ENCODE measurements at places on chromosomes 1 and 21.

GRCh38 chr1:116139592-116140134 lies 28.5 kb downstream of the MAB21L3 start:
- no peak for DNase-seq

- DNase-seq, result no peak
These were observed 579 bp upstream of the TENT5C start for GRCh38 chr1:117605164-117605773.

DNA sequence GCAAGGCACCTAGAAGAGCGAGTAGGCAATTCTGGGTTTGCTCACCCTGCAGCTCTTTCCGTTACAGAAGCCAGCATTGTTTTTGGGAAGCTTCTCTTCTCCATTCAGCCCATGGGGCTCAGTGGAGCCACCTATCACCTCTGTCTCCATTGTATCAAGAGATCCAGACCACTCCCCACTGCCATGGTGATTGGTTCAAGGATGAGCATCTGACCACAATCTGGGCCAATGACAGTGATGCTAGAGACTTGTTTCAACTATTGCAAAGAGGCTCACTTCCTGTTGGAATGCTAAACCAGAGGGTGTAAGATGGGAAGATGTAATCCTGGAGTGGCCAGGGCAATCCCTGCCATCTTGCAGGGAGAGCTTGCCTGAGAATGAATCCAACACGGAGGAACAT lies 6.6 kb downstream of the SPATA21 start:
- DNase-seq, result no peak

GRCh38 chr1:37954316-37954971 lies 7.6 kb upstream of the INPP5B start:
- DNase-seq, result no peak

- DNase-seq, result no peak
These were observed 59.5 kb downstream of the OMA1 start for GRCh38 chr1:58487002-58487401.

DNA sequence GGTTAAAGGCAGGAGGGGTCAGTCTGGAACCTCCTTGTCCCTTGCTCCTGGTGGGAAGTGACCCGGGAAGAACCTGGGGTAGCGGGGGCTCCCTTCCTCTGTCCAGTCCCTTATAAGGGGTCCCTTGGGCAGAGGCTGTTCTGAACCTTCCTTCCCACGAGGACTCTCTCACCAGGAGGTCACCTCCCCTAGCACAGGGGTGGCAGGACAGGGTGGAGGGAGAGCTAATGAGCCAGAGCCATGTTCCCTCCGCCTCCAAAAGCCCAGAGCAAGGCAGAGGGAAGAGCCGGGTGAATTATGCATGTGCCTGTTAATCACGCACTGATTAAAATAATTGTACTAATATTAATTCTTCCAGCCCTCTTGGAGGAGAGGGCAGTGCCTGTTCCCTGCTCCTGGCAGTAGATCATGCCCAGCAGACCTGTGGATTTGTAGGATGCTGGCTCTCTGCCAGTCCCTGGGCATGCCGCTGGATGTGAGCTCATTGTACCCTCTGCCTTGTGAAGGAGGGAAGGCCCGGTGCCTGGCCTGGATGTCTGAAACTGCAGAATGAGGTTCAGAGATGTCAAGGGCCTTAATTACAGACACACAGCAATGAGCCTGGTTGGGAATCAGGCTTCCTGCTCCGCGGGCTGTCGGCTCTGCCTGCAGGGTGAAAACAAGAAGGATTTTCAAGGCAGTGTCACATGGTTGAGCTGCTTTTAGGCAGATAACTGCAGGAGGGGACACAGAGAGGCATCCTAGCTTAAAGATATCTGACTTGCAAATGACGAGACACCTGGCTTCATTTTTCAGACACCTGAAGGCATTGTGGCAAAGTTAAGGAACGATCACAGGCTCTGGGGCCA lies 68.2 kb downstream of the IGSF21 start:
- DNase-seq, result no peak

DNA sequence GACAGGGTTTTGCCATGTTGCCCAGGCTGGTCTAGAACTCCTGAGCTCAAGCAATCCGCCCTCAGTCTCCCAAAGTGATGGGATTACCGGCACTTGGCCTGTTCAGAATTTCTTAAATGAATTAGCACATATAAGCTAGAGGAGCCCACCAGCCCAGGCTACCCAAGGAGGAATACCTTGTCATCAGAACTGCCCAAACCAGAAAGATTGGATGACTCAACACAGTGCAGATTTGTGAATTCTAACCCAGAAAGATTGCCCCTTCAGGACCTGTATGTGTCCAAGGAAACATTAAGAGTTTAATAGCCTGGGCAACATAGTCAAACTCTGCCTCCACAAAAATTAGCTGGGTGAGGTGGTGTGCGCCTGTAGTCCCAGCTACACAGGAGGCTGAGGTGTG lies 14.0 kb upstream of the LIN9 start:
- DNase-seq, result no peak

- DNase-seq, result no peak
These were observed 226.1 kb downstream of the ASTN1 start for GRCh38 chr1:176938375-176938774.

- DNase-seq, result no peak
These were observed 65.6 kb upstream of the ACTRT2 start for GRCh38 chr1:2955652-2956051.

DNA sequence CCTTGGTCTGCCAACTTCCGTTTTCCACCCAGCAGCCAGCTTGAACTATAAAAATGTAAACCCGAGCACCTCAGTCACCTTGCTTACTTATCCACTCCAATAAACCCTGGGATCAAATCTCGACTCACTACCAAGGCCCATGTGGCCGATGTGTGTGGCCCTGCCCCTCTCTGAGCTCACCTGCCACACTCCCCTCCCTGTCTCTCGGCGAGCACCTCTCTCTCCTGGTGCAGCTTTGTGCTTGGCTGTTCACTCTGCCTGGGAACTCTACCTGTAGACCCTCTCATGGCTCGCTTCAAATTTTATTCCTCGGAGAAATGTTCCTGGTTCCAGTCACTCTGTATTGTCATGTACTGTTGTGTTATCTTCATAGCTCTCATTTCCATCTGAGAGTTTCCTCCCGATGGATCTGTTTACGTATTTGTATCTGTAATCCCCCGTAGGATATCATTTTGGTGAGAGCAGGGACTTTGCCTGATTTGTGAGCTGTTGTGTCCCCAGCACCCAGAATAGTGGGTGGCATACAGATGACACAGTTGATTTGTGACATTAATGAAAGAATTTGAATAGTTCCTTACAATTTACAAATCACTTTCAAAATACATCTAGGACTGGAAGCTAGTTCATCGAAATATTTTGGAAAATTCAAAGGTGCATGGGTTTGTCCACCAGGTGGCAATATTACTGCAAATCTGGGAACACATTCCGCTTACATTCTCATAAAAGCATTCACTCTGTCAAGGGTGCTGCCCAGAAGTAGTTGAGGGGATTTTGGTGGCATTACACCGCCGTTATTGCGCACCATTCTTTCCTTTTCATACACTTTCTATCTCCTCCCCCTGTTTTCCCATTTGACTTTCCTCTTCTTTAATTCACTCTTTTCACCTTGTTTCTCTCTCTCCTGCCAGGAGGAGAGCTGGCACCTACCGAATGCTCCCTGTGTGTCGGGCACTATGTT lies 95.3 kb downstream of the ABCA4 start:
- no peak for DNase-seq

DNA sequence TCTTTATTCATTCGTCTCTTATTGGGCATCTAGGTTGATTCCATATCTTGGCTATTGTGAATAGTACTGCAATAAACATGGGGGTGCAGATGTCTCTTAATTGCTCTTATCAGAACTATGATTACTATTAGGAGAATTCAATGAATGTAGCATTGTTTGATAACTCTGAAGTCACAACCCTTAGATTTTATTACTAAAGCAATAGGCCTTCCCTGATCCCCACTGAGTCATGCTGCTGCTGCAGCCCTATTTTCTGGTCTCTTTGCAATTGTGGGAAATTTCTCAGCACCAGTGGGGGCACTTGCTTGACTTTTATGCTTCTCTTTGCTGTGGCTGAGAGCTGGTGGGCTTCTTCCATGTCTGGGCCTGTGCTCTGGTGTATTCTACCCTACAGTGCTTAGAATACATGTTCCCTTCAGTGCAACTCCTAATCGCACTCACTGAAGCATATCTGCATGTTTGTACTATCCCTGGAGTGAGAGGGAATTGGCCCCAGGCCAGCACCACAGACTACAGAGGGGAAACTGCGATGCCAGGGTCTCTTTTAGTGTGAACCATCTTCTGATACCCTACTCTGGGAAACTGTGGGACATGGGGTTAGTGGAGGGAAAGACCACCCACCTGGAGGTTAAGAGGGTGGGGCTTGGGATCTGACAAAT lies 52.2 kb upstream of the ROR1 start:
- DNase-seq, result no peak

DNA sequence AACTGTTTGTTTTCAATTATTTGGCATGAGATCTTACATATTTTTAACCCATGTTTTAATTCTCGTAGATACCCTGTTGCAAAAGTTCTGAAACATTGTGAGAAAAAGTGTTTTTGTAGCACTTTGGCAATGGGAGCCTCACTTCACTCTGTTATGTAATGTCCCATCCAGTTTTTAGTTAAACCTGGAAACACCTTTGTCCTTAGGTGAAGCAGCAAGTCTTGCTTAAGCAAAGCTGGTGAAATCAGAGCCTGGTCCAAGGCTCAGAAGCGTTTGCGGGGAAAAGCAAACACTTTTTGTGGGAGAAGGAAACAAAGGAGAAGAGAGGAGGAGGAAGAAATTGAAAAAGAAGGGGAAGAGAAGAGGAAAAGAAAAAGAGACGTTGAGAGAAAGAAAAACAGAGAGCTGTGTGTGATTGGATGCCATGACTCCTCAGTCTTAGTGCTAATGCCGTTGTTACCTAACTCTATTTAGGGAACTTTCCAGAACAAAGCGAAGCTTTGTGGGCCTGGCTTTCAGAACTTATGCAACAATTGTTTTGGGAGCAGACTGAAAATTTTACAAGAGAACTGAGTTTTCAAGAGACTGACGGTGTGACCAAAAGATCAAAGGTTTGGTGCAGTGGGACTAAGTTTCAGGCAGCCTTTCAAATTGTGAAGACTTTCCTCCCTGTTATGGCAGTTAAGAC lies 93.1 kb downstream of the NTMT2 start:
- no peak for DNase-seq

GRCh38 chr1:51263147-51263877 lies 27.2 kb downstream of the RNF11 start:
- DNase-seq, result no peak

GRCh38 chr1:168437821-168438220 lies 106.0 kb downstream of the XCL2 start:
- DNase-seq, result no peak

- no peak for DNase-seq
These were observed 11.3 kb upstream of the ADORA1 start for GRCh38 chr1:203116091-203116820.

DNA sequence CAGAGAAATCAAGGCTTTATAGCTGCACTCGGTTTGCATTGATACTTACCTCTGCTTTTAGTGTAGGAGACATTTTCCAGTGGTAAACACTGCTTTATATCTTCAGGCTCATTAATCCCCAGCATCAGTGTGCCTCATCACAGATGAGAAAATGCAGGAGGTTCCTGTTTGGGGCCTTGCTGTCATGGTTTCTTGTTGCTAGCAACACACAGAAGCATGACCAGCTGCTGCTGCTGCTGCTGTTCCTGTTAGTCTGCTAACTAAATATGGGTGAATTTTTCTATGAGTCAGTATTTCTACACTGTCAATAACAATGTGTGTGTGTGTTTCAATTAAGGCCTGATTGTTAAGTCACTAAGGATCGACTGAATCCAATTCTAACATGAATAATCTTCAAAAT lies 85.8 kb upstream of the RGS1 start:
- DNase-seq, result peak; percentile 83

DNA sequence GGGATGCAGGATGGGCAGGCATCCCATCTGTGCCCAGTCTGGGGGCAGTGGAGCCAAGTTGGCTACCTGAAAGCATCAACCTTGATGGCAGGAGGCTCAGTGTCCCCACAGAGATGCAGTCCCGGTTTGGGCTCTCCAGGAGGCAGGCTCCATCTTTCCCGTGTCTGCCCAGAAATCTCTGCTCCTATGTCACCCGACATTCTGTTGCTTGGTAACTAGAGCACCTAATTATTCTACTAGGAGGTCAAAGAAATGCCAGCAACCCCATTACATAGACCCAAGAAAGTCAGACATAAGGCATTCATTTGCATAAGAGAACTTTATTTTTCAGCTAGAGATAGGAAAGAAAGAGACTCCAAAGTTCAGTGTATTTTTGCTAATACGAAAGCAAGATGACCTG lies 100.3 kb upstream of the BACE2 start:
- DNase-seq, result no peak

DNA sequence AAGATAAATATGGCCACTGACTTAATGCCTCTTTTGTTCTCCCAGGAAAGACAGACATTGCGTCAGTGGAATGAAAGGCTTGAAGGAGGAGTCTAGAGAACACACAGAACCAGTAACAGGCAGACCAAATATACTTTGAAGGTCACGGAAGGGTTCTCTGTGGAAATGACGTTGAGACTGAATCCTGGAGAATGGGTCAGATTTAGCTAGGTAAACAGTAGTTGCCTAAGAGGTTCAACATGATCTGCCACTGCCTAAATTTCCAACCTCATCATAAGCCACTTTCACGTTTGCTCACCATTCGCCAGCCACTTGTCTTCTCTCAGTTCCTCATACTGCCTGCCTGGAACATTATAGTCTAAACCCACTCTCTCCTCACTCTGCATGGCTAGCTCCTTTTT lies 20.5 kb downstream of the PLA2G4A start:
- DNase-seq, result no peak
